ENCODE measurements at places on chromosomes 6 and 20. TPM values are rescaled to one million over a fixed set of nuclear protein-coding genes. Genes with fewer than 3 reads are reported as not detected.

SAMD5 gene
- total RNA-seq, result 0.51 TPM

ZNF165 gene
- 0.39 TPM for total RNA-seq

DNA sequence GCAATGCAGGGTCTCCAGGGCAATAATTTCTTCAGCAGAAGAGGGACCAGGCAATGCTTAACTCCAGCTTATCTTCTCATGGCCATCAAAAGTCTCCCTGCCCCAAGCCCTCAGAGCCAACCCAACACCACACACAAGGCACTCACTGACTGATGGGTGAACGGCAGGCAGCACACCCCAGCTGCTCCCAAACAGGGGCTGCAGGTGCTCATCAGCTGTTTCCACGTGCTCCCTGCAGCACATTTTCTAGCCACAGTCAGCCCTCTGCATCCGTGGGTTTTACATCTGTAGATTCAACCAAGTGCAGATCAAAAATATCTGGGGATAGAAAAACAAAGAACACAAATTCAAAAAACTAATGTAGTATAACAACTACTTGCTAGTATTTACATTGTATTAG lies 4.0 kb upstream of the GABRR1 start:
- no peak for DNase-seq

DNA sequence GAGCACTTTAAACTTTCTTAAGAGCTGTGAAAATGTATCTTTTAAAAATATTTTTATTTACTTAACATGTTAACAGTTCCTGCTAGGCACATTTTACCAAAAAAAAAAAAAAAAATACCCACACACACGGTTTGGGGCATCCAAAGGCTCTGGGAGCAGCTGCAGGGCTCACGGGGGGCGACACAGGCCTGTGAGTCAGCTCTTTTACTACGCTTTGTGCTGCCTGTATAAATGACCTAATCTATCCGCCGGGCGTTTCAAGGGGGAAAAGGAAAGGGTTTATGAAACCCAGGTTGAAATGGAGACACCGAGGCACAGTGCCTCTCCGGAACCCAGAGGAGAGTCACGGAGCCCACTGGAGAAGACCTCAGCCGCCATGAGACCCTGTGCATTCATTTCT lies 40.4 kb downstream of the DLL1 start:
- DNase-seq, result no peak
